ENCODE measurements at places on chromosomes 2 and 18.

- no peaks in the 10 kb centered on the region for H3K4me1 ChIP-seq
- H3K27ac ChIP-seq: no peak overlapping the region
- no peak for DNase-seq
Observed at GRCh38 chr2:228378696-228379425, 197.4 kb upstream of the SPHKAP start.

GRCh38 chr2:145861940-145862339 lies 1342.0 kb upstream of the ZEB2 start:
- H3K4me1 ChIP-seq: no peaks in the 10 kb centered on the region
- H3K27ac ChIP-seq: no peak overlapping the region
- H3K36me3 ChIP-seq: no peaks in the 10 kb centered on the region
- no peak overlapping the region for H3K4me3 ChIP-seq
- H3K27me3 ChIP-seq: no peaks in the 10 kb centered on the region
- no peak for DNase-seq

DNA sequence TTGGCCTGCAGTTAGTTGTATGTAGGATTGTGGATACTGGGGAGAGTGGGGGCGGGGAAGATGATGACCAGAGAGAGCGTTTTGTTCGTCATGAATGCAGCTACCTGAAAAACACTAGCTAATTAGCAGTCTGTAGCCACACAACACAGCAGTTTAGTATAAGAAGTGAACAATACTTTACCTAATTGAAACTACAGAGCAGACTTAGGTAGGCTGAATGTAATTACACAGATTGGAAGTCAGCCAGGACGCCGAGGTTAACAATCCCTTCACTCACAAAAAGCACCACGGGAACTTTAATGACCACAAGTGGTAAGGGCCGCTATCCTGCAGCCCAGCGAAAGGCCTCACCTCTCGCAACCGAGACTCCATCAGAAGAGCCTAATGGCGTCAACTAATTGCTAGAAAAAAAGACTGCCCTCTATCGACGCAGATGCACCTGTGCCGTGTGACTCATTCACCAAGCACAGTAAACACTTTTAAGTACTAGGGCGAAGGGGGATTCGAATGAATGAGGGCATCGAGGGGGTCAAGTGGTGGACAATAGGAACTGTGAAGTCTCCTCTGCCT lies 591.0 kb downstream of the ARHGAP15 start:
- H3K27ac ChIP-seq: no peak overlapping the region
- peaks cover 38% of the 10 kb centered on the region for H3K36me3 ChIP-seq
- no peaks in the 10 kb centered on the region for H3K27me3 ChIP-seq
- H3K4me1 ChIP-seq: peaks cover 8% of the 10 kb centered on the region
- no peak overlapping the region for H3K4me3 ChIP-seq

- H3K27me3 ChIP-seq: no peaks in the 10 kb centered on the region
- no peak overlapping the region for H3K27ac ChIP-seq
- peaks cover 36% of the 10 kb centered on the region for H3K36me3 ChIP-seq
- H3K4me1 ChIP-seq: peaks cover 8% of the 10 kb centered on the region
Observed at GRCh38 chr2:171754254-171754939, 67.1 kb downstream of the DYNC1I2 start.

- H3K27me3 ChIP-seq: no peaks in the 10 kb centered on the region
- H3K4me1 ChIP-seq: no peaks in the 10 kb centered on the region
- no peaks in the 10 kb centered on the region for H3K36me3 ChIP-seq
- no peak overlapping the region for H3K4me3 ChIP-seq
- no peak overlapping the region for H3K27ac ChIP-seq
Observed at GRCh38 chr2:71299507-71299906, 32.1 kb upstream of the ZNF638 start.

- no peaks in the 10 kb centered on the region for H3K4me1 ChIP-seq
- H3K27ac ChIP-seq: no peak overlapping the region
- H3K27me3 ChIP-seq: peaks cover 6% of the 10 kb centered on the region
- H3K36me3 ChIP-seq: no peaks in the 10 kb centered on the region
- DNase-seq: no peak
- no peak overlapping the region for H3K4me3 ChIP-seq
Observed at GRCh38 chr18:965921-966758, 61.5 kb downstream of the ADCYAP1 start.
